ENCODE measurements at places on chromosomes 13 and 19.

GRCh38 chr13:112434937-112435523, 58.9 kb downstream of the SPACA7 start:
- no peak for DNase-seq

DNA sequence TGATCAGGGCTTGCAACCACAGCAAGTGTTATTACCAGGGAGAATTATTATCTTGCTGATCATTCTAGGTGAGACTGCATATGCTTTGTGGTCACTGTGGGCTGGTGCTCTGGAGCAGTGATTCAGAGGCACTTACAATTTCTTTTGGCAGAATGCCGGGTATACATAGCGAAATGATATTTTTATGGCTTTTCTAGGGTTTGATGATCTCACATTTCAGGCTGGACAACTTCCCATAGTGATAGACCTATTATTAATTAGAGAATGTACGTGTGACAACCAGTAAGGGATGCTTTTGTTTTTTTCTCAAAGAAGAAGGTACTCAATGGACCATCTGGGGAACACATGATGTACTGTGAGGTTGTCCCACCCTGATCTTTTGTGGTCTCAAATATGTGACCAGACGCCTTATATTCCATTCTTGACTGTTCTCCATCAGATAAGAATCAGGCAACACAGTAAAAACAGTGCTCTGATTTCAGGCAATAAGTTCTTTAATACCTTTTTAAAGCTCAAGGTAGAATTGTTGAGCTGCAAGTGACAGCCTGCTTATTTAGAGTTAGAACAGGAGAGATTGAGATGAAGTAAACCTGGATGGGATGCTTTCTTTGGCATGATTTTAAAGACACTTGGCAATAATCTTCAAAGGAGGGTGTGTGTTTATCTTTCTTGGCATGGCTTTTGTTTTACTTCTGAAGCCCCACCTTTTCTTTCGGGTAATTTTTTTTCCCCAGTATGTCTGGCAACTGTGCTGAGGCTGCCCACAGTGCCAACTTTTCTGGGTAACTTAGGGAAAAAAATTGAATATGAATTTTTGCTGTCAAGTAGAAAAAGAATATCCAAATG, 27.4 kb upstream of the SCEL start:
- no peak for DNase-seq

- no peak for DNase-seq
Observed at GRCh38 chr19:48395170-48395455, 1.6 kb downstream of the GRIN2D start.

DNA sequence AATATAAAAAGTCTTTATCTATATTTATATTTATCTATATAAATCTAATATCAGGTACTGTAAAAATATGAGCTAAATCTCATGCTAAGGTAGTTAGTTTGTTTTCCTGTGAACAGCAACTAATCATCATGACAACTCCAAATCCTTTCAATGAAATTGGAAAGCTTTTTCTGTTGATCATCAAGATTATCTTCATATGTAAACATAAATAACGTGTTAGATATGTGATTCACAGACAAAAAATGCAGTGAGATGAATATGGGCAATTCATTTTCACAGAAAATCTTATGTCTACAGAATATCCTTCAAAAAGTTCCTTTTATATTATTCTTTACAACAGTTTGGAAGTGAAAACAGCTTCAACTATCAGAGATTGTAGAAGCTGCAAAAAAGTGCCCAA, 41.7 kb upstream of the EEF1AKMT1 start:
- no peak for DNase-seq

Measured in right forelimb (tissue), 1 donor.